ENCODE measurements at places on chromosomes 2 and 18.

DNA sequence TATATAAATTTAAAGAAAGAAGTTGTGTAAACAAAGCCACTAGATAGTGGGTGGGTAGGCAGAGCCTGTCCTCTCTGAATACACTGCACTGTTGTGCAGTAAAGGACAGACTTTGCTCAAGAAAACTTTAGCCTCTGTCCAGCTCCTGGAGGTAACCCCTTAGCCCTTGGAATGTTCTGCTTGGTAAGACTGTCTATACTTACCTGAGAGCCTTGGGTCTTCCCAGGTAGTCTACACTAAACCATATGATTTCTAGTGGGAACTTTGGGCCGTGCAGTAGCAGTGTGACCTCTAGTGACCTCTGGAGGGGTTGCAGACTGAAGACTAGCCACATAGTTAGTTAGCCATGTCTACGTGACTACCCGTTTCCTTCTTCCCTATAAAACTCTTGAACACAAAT lies 678.3 kb upstream of the NRXN1 start:
- no peak for DNase-seq

DNA sequence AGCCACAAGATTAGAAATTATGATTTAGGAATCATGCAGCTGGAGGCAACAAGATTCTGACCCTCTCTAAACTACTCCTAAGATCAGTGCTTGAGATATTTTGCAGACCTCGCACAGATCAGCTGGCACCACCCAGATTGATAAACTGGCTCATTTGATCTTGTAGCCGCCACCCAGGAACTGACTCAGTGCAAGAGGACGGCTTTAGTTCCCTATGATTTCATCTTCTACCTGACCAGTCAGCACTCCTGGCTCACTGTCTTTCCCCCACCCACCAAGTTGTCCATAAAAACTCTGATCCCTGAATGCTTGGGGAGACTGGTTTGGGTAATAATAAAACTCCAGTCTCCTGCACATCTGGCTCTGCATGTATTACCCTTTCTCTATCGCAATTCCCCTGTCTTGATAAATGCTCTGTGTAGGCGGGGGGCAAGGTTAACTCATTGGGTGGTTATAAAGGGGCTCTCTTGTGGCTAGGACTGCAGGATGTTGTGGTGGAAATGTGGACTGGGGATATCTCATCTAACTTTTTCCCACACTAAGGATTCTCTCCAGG lies 96.1 kb downstream of the ARL6IP6 start:
- no peak for DNase-seq

- no peak for DNase-seq
Observed at GRCh38 chr2:216308576-216308975, 63.7 kb downstream of the MARCHF4 start.

GRCh38 chr2:36781907-36782720 lies 85.6 kb downstream of the VIT start:
- DNase-seq: no peak

- no peak for DNase-seq
Observed at GRCh38 chr2:8134473-8134932, 547.4 kb upstream of the ID2 start.

DNA sequence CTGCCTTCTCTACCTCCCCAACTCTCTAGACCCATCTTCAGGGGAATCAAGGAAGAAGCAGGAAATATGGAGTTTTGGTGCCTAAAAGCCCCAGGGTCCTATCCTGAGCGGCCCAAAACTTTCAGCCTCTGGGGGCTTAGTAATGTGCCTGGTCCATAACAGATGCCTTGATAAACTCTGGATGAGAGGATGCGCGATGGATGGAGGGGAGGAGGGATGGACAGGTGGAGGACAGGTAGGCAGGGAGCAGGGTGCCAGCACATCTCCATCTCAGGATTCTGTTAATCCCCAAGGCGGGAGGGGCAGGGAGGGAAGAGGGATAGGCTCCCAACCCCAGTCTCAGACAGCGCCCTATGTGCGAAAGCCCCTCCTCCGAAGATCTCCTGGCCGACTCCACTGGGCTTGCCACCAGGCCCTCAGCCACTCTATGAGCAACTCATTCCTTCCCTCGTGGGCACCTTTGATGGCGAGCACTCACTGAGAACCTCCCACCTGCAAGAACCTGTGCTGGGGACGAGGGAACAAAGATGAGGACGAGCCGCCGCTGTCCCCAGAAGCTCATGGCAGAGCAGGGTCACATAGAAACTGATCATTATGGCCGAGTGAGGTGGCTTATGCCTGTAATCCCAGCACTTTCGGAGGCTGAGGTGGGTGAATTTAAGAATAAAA lies 23.1 kb downstream of the HS1BP3 start:
- DNase-seq: no peak

GRCh38 chr2:212686285-212686895 lies 147.8 kb upstream of the ERBB4 start:
- DNase-seq: no peak

DNA sequence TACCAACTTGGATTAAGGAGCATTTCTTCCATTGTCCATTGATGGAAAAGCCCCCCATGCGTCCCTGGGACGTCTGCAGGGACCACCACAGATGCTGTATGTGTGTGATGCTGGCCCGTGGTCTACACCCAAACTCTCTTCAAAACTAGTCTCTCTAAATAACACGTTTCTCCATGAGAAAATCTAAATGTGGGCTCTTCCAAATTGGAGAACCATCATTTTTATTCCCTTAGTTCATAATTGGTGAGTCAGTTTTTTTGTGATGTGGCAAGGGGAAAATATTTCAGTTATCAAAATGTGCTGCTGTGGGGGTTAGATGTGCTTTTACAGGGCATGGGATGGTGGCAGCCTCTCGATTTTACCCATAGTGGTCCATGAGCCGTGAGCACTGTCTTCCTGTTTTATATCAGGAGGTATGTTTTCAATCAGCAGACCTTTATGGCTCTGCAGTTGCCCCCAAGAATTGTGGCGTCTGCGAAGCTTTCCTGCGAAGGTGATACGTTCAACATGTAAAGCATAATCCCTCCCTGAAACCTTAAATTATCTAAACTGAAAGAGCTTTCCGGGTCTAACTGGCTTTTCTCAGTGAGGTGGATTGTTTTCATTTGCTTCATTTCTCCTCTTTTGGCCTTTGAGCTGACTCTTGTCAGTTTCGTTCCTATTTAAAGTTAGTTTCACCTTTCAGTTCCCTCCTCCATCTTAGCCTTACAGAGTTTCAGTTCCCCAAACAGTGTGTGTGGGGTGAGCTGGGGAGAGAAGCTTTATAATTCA lies 78.4 kb downstream of the SETBP1 start:
- DNase-seq: no peak

- no peak for DNase-seq
Observed at GRCh38 chr18:13395577-13395976, 177.0 kb downstream of the LDLRAD4 start.

DNA sequence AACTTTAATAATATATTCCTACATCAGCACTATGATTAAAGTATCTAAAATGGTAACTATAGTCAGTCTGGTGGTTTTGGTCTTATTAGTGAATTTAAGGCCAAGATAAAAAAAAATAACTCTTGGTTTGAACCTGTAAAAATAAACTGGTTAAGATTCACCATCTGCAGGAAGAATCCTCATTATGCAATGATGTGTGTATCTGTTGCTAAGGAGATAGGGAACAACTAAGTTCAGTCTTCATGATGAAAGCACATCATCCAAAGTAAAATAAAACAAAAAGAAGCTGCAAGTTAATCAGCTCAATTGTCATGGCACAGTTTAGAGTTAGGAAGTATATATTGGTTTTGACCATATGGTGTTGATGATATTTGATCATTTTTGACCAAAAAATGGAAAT lies 466.0 kb downstream of the NYAP2 start:
- DNase-seq: no peak

GRCh38 chr2:198731842-198732399 lies 725.8 kb downstream of the SATB2 start:
- no peak for DNase-seq
